Upper lobe of left lung (tissue), 6 donors: ENCODE measurements at places on chromosomes 1 and 21. TPM values are rescaled to one million over a fixed set of nuclear protein-coding genes. Genes with fewer than 3 reads are reported as not detected.

The COL8A2 gene
- 20.8 TPM for total RNA-seq

The FAM3B gene
- total RNA-seq: 2.9 TPM

The MYBPH gene
- total RNA-seq: 0.39 TPM

DNA sequence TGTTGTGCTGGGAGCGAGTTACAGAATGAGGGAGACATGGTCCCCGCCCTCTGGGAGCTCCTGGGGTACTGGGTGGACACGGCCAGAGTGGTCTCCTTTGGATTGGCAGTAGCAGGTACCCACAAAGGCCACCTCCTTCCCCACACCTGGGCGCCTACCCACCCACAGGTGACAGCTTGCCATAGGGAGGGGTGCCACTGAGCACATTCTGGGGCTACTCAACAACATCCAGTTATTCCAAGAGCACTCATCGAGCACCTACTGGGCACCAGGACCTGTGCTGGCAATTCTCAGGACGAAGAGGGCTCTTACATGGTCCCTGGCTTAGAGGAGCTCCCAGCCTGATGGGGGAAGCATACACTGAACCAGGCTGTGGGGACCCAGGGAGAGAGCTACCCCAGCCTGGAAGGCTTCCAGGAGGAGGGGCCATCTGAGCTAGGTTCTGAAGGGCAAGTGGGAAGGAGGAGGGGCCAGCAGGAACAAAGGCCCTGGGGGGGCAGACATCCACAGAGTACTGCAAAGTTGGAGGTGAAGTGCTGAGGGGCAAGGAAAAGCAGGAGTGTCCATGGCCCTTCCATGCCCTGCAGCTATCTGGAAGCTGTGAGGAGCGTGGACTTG, 22.0 kb downstream of the MRPL37 start:
- DNase-seq: no peak

The SPRR2E gene
- total RNA-seq: not detected

- DNase-seq: no peak
Observed at GRCh38 chr21:41961282-41961701, 7.5 kb upstream of the C2CD2 start.
